ENCODE measurements at places on chromosomes 2 and 18.
A peak's percentile ranks its signal among the peaks of the same experiment; 100 is the strongest.

GRCh38 chr2:205367331-205367935, 314.9 kb upstream of the NRP2 start:
- DNase-seq = no peak

DNA sequence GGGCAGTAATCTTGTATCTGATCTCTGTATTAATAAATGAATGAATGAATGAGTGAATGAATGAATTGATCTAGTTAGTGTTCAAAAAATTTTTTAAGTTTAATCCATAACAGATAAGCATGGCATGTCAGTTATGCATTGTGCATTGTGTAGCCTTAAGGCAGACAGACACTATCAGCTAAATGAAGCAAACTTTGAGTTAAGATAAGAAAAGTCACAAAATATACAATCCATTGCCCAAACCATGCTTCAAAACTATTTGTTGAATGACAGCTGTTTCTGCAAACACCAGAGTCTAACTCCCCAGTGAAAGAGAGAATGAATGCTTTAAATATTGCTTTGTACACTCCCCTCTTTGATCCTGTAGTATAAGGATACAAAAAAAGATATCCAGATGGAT, 314.3 kb upstream of the ETAA1 start:
- DNase-seq = no peak

GRCh38 chr2:118800736-118801135, 46.7 kb downstream of the EN1 start:
- no peak for DNase-seq

DNA sequence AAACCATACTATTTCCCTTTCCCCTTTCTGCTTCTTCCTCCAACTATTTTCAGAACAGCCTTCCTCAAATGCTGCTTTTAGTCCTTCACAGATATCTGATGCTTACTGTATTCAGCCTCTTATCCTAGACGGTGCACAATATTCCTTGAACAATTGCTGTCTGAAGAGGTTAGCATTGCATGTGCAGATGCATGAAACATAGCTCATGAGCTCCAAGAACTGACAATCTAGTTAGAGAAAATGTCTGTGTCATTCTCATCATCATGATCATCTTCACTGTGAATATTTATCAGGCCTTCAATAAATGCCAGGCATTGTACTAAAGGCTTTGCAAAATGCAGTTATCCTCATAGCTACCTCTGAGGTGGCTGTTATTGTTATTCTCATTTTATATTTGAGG, 190.7 kb downstream of the DNER start:
- no peak for DNase-seq

DNA sequence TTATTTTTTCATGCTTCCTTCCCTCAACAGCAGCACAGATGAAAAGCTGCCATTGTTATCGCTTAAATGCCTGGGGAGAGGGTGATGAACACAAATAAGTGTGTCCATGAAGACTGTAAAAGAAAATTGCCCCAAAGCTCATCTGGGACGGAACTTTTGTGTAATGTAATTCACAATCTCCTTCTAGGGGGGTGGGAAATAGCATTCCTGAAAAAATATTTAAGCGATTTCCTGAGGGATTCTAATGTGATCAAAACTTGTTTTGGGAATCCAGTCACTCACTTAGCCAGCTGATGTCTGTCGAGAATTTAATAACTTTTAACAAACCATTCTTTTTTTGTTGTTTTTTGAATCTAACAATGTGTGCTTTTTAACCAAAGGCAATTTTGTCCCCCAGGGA, 427.9 kb downstream of the PLCL1 start:
- DNase-seq = no peak

DNA sequence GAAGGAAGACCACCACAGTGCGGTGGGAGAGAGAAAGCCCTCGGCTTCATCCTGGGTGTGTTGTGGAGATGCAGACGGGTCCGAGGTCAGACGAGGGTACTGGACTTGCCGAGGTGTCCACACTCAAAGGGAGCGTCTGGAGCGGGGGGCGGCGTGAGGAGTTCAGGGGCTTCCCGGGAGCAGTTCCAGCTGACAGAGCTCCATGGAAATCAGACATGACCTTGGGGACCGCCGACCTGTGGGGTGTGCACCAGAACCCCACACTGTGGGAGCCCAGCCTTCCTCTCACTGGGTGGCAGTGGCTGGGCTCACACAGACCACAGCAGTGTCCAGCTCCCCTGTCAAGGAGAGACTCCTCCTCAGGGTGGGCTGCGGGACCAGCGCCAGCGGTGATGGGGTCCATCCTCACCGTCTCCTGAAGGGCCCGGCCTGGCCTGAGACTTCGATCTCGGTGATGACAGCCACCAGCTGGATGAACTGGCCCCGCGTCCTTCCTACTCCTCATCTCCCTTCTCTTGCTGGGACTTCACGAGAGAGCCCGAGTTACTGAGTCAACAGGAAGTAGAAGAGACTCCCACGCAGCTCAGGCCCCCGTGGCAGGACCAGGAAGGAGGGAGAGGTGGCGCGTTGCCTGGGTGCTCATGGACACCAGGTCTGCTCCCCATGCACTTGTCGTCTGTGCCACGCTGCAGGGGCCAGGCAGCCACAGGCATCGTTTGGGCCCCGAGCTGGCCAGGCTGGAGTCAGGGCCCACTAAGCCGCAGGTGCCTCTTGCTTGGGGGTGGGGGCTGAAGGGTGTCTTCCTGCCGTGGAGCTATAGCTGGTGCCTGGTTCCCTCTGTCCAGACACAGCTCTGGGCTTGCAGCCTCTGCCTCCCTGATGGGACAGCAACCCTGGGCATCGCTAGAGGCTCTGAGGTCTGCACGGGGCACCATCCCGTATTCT, 101.9 kb upstream of the CTDP1 start:
- peak; percentile 90 for DNase-seq

DNA sequence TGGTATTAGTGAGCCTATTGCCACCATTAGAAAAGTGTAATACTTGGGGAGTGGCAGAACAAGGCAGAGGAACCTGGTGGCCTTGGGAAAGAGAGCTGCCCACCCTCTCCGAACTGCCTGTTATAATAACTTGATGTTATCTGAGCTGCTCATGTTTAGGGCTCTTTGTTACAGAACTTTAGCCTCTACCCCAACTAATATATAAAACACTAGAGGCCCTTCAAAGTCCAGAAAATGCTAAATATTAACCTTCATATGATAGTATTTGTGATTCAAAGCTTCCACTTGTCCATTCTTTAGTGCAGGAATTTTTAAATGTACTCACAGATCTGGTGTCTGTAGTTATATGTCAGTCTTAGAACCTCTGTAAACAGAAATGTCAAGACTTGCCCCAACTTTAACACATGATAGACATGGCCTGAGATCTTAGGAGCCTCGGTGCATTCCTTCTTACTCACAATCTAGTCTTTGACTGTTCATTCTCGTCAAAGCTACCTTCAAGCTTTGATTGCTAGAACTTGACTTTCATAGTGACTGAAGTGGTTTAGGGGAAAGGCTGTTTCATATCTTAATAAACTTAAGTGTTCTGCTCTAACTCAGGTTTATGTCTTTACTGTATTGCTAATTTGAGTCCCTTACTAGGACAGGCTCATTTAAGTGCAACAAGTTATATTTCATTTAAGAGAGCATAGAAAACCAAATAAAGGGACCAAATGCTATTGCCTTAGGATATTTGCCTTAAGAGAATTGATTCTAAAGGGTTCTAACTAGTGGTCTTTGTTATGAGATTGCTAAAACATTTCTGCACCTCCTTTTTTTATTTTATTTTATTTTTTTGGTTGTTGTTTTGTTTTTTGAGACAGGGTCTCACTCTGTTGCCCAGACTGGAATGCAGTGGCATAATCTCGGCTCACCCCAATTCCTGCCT, 41.6 kb downstream of the DDX1 start:
- DNase-seq = no peak

DNA sequence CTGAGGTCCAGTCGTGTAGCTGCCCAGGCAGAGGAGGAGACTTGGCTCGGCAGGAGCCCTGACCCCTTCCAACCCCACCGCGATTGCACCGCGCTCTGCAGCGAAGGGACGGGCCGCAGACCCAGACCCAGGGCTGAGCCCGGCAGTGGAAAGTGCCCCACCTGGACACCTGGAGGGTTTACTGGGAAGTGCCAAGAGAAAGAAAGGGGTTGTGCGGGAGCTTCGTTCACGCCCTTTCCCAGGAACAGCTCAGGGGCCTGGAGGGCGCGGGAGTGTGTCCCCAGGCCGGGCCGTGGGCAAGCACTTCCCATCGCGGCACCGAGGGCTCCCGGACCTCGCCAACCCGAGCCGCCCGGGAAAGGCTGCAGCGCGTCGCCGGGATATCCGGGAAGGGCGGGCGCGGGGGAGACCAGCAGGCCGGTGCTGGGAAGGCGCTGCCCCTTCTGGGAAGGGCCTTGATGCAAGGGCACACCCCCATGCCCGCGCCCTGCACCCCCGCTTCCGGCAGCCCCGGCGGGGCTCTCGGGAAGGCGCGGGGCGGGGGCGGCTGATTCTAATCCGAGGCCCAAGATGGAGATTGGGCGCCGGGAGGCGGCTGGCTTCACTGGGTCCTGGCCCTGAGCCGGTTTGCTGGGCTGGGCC, 36.1 kb upstream of the MRPL33 start:
- DNase-seq = no peak

DNA sequence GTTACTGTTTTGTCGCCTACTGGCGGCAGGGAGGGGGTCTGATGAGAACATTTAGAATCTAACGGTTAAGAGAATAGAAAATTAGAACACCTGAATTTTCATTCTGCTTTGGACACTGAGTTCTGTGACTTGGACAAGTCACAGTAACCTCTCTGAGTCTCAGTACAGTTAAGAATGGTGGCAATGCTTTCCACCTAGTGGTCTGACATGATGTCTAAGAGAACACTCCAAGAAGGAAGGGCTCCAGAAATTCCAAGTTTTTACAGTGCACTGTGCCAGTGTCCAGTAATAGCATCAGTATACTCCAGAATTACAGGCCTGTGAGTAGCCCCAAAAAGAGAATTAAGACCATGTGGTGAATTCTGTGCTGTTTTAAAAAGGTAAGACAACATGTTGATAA, 174.1 kb upstream of the ZFP36L2 start:
- no peak for DNase-seq

DNA sequence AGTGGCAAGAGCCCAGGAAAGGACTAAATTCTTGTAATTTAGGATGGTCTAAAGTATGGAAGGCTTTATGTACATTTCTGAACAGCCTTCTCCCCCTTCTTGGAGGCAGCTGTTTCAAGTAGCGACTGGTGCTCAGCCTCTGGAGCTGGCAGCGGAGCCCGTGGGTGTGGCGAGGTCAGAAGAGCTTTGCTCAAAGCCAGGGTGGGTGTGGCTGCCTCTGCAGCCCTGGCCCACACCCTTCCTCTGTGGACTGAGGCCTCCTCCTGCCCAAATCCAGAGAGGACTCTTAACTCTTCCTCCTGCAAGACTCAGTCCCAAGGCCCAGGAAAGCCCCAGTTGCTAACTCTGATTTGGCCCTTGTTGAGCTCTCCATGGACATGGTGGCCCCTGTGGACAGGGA, 202.1 kb upstream of the REV1 start:
- DNase-seq = no peak

- DNase-seq = no peak
Measured at GRCh38 chr18:78074400-78075020, 824.9 kb downstream of the GALR1 start.

- DNase-seq = no peak
Measured at GRCh38 chr2:68200157-68200787, 42.6 kb downstream of the PNO1 start.

- no peak for DNase-seq
Measured at GRCh38 chr18:23269928-23270327, 134.6 kb downstream of the CABLES1 start.

- no peak for DNase-seq
Measured at GRCh38 chr18:35731701-35732100, 150.2 kb downstream of the GALNT1 start.

- no peak for DNase-seq
Measured at GRCh38 chr18:75158465-75159237, 50.3 kb downstream of the PTGR3 start.

GRCh38 chr2:109128616-109129355, at the start of gene SH3RF3:
Gene SH3RF3 (plus strand): TSS chr2:109129205.
- DNase-seq = peak; percentile 93

- no peak for DNase-seq
Measured at GRCh38 chr18:43893001-43893637, 615.8 kb upstream of the SYT4 start.

DNA sequence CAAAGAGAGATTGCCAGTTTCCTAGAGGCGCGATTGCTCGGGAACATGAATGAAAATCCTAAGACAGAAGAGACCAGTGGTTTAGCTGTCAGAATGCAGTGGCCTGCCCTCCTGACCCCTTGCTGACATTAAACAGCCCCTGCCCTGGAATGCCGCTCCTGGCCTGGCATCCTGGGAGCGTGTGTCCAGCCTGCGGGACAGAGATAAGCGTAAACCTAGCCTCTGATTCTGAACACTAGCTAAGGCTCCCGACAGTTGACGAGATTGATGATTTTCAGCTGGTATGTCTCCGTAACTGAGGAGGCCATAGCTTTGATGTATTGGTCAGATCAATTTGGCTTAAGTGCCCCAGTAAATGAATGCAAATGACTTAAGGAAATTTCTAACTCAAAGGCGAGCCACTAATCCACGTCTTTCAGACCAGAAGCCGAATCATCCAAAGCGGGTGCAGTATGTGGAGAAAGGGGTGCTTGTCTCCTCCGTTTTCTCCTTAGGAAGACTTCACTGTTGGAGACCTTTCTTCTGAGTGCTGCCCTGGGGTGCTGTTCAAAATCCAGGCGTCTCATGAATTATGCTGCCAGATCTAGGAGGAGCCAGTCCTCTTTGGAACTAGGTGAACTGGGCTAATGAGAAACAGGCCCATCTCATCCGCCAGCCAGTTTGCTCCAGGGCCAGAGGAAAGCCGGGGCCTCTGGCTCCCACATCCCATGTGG, 142.5 kb upstream of the L3MBTL4 start:
- DNase-seq = no peak

GRCh38 chr2:97691166-97691565, 21.7 kb downstream of the C2orf92 start:
- no peak for DNase-seq

GRCh38 chr2:177283906-177284305, 19.4 kb upstream of the NFE2L2 start:
- no peak for DNase-seq

DNA sequence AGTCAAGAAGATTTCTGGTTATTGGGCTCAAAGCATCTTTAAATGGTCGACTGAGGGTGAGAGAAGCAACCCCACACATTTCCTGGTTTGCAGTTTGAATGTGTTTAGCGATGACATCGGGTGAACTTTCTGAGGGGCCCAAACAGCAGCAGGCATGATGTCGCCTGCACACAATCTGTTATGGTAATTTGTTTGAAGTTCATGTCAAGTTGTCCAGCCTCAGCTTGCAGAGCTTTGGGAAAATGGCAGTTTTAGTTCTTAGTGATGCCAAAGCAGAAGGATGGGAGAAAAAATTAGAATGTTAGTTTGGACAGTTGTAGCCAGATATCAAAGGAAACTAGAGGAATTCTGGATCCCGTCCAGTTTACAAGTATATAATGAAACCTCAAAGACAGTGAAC, 284.6 kb downstream of the MBD5 start:
- no peak for DNase-seq

- no peak for DNase-seq
Measured at GRCh38 chr2:217289907-217290280, 430.0 kb upstream of the TNP1 start.

GRCh38 chr2:218713922-218714321, 3.3 kb downstream of the TTLL4 start:
- no peak for DNase-seq
